Activated CD8-positive, alpha-beta T cell treated with anti-CD3 and anti-CD28 coated beads, Interleukin-2, amount 10 ng/mL, durations not matched to agents 7 days and 5 days (primary cell): ENCODE measurements at places on chromosomes 13 and 19. TPM values are rescaled to one million over a fixed set of nuclear protein-coding genes. Genes with fewer than 3 reads are reported as not detected.

OR7C1 gene
- not detected for total RNA-seq

- no peak overlapping the region for H3K4me3 ChIP-seq
- H3K27me3 ChIP-seq, result no peaks in the 10 kb centered on the region
- H3K27ac ChIP-seq, result no peak overlapping the region
Observed at GRCh38 chr19:39928357-39928725, 6.1 kb downstream of the FCGBP start.

- DNase-seq, result no peak
- H3K27ac ChIP-seq, result no peak overlapping the region
- no peak overlapping the region for H3K4me3 ChIP-seq
- no peaks in the 10 kb centered on the region for H3K36me3 ChIP-seq
- peaks cover 29% of the 10 kb centered on the region for H3K27me3 ChIP-seq
Observed at GRCh38 chr13:27774651-27775050, 17.6 kb upstream of the GSX1 start.

DNA sequence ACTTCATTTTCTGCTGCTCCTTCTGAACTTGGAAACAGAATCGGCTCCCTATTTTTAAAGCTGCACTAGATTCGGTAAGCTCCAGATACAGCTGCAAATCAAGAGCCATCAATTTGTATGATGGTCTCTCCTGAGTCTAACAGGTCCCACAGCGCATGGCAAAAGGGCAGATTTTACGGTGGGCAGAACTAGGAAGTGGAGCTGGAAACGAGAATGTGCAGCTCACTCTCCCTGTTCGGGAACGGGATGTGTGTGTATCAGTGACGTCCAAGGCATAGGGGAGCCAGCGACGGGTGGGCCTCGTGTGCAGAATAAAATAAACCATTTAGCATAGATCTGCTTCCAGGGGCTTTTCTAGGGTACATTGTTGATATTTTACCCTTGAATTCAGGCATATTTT, 74.2 kb downstream of the COL4A1 start:
- no peak overlapping the region for H3K4me3 ChIP-seq
- peaks cover 8% of the 10 kb centered on the region for H3K27me3 ChIP-seq
- H3K36me3 ChIP-seq, result no peaks in the 10 kb centered on the region
- H3K27ac ChIP-seq, result no peak overlapping the region
- no peak for DNase-seq

GRCh38 chr13:31038834-31039552, 106.5 kb downstream of the TEX26 start:
- H3K4me1 ChIP-seq, result peaks cover 56% of the 10 kb centered on the region
- peak overlapping the region; percentile 8 for H3K27ac ChIP-seq
- H3K27me3 ChIP-seq, result peaks cover 43% of the 10 kb centered on the region
- peak; percentile 44 for DNase-seq
- no peaks in the 10 kb centered on the region for H3K36me3 ChIP-seq
- peak overlapping the region; percentile 35 for H3K4me3 ChIP-seq

CEP89 gene
- total RNA-seq, result 23.2 TPM

DNA sequence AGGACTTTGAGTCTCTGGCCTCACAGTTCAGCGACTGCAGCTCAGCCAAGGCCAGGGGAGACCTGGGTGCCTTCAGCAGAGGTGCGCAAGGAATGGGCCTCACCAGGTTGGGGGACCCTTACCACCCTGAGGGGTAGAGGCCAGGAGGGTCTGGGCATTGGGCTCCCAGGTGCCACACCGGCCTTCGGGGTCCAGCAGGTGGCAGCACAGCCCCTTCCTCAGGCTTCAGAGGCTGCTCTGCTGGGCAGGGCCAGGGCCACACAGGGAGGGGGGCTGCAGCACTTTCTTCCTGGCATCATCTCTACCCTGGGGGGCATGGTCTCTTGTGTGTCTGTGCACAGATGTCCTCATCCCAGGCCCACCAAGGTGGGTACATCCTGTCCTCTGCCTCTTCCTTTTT, 12.9 kb downstream of the PIN1 start:
- peak; percentile 56 for DNase-seq
- peaks cover 21% of the 10 kb centered on the region for H3K4me1 ChIP-seq
- H3K27ac ChIP-seq, result no peak overlapping the region
- H3K36me3 ChIP-seq, result peaks cover 29% of the 10 kb centered on the region
- H3K4me3 ChIP-seq, result no peak overlapping the region
- no peaks in the 10 kb centered on the region for H3K27me3 ChIP-seq

- no peak for DNase-seq
- no peak overlapping the region for H3K4me3 ChIP-seq
- H3K36me3 ChIP-seq, result no peaks in the 10 kb centered on the region
- H3K4me1 ChIP-seq, result no peaks in the 10 kb centered on the region
Observed at GRCh38 chr13:35984776-35985453, 146.3 kb downstream of the DCLK1 start.

STOML3 gene
- not detected for total RNA-seq
